Bone marrow (tissue), 2 donors: ENCODE measurements at places on chromosomes 13 and 19.

DNA sequence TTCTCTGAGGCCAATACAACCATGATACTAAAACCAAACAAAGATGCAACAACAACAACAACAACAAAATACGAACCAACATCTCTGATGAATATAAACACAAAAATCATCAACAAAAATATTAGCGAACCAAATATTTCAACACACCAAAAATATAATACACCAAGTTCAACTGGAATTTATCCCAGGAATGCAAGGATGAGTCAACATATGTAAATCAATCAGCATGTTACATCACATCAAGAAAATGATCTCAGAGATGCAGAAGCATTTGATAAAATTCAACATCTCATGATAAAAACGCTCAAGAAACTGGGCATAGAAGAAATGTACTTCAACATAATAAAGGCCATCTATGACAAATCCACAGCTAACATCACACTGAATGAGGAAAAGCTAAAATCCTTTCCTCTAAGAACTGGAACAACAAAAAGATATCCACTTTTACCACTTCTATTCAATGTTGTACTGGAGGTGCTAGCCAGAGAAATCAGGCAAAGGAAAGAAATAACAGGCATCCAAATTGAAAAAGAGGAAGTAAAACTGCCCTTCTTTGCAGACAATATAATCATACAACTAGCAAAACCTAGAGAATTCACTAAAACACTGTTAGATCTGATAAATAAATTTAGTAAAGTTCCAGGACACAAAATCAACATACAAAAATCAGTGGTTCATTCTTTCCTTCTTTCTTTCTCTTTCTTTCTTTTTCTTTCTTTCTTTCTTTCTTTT, 2448.7 kb upstream of the PCDH20 start:
- DNase-seq, result no peak

- no peak for DNase-seq
These were observed 75.5 kb upstream of the MEDAG start for GRCh38 chr13:30830638-30830965.

DNA sequence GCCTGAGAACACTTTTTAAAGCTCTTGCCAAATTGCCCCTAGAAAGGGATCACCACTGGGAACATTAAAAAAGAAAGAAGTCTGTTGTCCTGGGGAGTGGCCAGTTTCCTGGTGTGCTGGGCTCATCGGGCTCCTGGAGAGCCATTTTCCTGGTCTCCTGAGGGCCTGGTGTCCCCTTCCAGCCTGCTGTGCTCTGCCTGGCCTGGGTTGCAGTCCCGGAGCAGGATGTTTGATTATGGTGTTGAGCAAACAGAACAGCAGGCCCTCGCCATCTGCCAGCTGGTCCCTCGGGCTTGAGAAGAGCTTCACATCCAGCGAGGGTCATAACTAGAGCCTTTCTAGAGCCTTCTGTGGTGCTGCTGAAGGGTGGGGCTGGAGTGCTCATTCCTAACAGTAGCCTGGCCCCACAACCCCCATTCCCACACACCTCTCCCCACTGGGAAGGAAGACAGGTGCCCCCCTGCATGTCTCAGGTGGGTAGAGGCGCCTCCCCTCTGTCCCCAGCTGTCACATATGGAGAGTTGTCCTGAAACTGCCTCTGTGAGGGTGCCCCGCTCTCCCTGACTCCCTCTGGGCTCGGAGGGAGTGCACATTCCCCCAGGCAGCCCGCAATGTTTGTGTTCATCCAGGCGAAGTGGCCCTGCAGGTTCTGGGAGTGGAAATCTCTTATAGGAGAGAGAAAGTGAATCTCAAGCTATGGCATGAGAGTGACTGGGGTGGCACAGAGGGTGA, 151.1 kb downstream of the SIPA1L3 start:
- no peak for DNase-seq

GRCh38 chr19:6392221-6393073, 517 bp downstream of the GTF2F1 start:
- DNase-seq, result no peak

DNA sequence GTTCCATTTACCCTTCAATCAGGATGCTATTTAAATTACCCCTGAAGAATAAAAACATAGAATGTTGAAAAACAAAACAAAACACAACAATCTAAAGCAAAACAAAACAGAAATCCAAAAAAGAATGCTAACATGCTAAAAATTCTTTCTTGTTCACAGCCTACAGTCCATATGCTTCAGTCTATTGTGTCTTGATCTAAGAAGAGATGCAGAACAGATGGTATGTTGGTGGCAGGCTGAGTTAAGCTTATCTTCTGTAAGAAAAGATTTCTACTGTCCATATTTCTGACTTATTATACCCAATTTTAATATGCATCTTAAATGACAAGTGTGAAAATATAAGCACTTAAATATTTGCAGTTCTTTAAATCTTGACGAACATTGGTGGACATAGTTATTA, 356.1 kb upstream of the SLITRK1 start:
- DNase-seq, result no peak

GRCh38 chr13:41013835-41014234, 5.3 kb downstream of the ELF1 start:
- no peak for DNase-seq

DNA sequence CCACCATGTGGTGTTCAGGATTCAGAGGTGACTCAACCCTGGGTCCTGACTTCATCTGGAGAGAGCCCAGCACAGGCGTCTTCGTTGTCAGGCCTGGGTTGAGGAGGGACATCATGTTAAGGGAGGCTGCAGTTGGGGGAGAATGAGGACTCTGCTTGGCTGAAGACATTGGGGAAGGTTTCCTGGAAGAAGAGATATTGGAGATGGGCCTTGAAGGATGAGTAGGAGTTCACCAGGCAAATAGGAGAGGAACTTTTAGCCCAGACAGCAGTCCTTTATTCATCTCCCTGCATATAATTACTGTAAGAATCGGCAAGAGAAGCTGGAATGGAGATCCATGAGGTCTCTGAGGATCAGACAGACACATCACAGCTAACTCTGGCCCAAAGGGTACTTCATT, 38.9 kb downstream of the VAV1 start:
- no peak for DNase-seq

- DNase-seq, result no peak
These were observed 373.4 kb downstream of the SLITRK1 start for GRCh38 chr13:83508771-83509301.
